Chondrocyte (in vitro differentiated cells): ENCODE measurements at places on chromosomes 2 and 18.

DNA sequence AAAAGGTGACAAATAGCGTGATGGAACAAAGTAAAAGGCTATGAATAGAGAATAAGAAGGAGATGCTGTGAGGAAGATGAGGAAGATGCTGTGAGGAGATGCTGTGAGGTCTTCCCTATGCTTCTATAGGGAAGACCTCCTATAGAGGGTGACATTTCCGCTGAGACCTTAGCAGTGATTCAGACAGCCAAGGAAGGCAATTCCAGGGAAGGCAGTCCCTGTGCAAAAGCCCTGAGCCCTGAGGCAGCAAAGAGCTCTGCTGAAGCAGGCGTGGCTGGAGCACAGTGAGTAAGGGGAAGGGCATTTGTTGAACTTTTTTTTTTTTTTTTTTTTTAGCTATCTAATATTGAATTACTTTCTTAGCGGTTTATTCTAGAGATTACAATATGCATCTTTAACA lies 142.7 kb upstream of the FOSL2 start:
- no peak for DNase-seq
- H3K27me3 ChIP-seq, result no peaks in the 10 kb centered on the region
- H3K4me3 ChIP-seq, result no peak overlapping the region

GRCh38 chr2:68387408-68388350 lies 22.6 kb downstream of the PLEK start:
- DNase-seq, result no peak
- no peak overlapping the region for H3K27ac ChIP-seq
- H3K4me3 ChIP-seq, result no peak overlapping the region
- peaks cover 37% of the 10 kb centered on the region for H3K27me3 ChIP-seq
- H3K4me1 ChIP-seq, result no peaks in the 10 kb centered on the region

DNA sequence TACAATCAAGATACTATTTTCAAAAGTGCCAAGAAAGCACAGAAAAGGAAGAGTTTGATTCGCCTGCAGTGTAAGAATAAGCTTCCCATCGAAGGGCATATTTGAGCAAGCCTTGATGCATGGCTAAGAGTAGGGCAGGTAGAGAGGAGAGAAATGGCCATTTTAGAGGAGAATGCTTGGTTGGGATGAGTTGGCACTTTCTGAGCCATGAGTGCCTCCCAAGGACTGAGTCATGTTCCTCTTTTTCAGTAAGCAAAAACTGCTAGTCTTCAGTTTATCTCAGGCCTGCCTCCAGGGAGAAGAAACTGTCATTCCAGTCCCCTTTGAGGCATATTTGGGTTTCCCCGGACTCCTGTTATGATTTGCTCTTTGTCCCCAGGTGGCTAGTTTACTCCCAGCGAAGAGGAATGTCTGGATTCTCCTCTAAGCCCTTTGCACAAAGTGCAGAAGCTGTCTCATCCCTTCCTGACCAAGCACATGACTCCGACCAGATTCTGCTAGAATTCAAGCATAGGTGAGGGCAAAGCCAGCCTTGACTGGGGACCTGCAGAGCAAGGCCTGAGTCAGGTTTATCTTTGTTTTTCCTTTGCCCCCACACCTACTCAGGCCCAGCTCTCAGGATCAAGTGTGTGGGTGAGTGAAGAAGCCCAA lies 115.2 kb downstream of the TTC32 start:
- peak overlapping the region; percentile 90 for H3K27ac ChIP-seq
- H3K4me3 ChIP-seq, result no peak overlapping the region
- no peaks in the 10 kb centered on the region for H3K27me3 ChIP-seq
- peaks cover 35% of the 10 kb centered on the region for H3K4me1 ChIP-seq
- H3K36me3 ChIP-seq, result no peaks in the 10 kb centered on the region

DNA sequence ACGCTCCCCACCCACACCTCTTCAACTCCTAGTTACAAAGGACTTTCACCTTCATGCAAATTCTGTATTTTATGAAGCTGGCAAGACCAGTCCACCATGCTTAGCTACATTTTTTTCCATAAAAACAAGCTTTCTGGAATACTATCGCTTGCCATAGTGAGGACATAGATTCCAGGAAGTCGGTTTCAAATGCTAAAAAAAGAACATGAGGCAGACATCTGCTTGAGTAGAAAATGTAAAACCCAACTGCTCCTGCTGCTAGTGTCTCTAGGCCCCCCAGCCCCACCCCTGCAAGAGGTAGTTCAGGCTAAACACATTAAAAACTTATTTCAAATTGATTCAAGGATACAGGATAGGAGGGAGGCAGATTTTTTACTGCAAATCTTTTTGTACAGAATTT lies 148.9 kb downstream of the SMAD2 start:
- H3K4me3 ChIP-seq, result no peak overlapping the region
- H3K27me3 ChIP-seq, result peaks cover 7% of the 10 kb centered on the region
- no peak for DNase-seq
- H3K27ac ChIP-seq, result peak overlapping the region; percentile 55

GRCh38 chr2:32863803-32864202 lies 83.0 kb upstream of the LTBP1 start:
- no peak overlapping the region for H3K4me3 ChIP-seq
- H3K4me1 ChIP-seq, result peaks cover 45% of the 10 kb centered on the region
- no peaks in the 10 kb centered on the region for H3K27me3 ChIP-seq
- H3K36me3 ChIP-seq, result no peaks in the 10 kb centered on the region

DNA sequence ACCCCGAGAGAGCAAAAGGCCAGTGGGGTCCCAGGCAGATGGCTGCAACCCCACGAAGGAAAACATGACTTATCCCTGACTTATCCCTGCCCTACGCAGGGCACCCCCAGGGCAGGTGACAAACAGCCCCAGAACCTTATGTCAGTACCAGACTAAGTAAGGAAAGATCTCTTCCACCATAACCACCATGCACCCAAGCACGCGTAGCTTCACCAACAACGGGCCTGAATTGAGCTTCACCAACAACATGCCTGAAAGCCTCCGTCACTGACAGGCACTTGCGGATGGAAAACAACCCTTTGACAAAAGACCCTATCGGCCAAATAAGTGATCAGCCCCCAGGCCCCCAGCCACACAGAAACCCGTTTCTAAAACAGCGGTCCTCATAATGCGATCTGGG lies 34.1 kb downstream of the HDAC4 start:
- H3K27me3 ChIP-seq, result no peaks in the 10 kb centered on the region
- peak; percentile 39 for DNase-seq
- no peaks in the 10 kb centered on the region for H3K36me3 ChIP-seq
- no peaks in the 10 kb centered on the region for H3K4me1 ChIP-seq
- no peak overlapping the region for H3K4me3 ChIP-seq
- H3K27ac ChIP-seq, result no peak overlapping the region

GRCh38 chr2:25270061-25270460 lies 71.7 kb downstream of the DNMT3A start:
- no peak overlapping the region for H3K4me3 ChIP-seq
- H3K27me3 ChIP-seq, result no peaks in the 10 kb centered on the region
- peaks cover 25% of the 10 kb centered on the region for H3K36me3 ChIP-seq
- DNase-seq, result no peak
- no peak overlapping the region for H3K27ac ChIP-seq

DNA sequence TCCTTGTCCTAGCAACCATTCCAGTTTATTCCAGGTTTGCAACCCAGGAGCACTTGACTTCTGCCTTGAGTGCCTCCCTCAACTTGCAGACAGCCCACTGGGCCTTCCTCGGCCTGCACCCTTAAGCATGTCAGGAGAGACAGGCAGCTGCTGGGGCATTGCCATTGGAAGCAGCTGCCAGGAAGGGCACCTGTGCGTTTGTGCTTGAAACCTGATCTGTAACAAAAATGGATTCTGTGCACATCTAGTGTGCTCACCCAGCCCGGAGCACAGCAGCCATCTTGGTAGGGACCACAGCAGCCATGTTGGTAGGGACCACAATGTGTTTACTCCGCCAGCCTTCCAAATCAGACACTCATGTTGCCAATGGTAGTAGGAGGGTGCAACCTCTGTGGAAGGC lies 44.3 kb upstream of the GLI2 start:
- H3K36me3 ChIP-seq, result no peaks in the 10 kb centered on the region
- peaks cover 30% of the 10 kb centered on the region for H3K27me3 ChIP-seq
- H3K4me1 ChIP-seq, result peaks cover 6% of the 10 kb centered on the region
- H3K4me3 ChIP-seq, result no peak overlapping the region

- no peak overlapping the region for H3K27ac ChIP-seq
- peaks cover 11% of the 10 kb centered on the region for H3K4me1 ChIP-seq
- no peaks in the 10 kb centered on the region for H3K36me3 ChIP-seq
- H3K27me3 ChIP-seq, result no peaks in the 10 kb centered on the region
- no peak for DNase-seq
Observed at GRCh38 chr18:28725876-28726275, 548.9 kb upstream of the CDH2 start.

DNA sequence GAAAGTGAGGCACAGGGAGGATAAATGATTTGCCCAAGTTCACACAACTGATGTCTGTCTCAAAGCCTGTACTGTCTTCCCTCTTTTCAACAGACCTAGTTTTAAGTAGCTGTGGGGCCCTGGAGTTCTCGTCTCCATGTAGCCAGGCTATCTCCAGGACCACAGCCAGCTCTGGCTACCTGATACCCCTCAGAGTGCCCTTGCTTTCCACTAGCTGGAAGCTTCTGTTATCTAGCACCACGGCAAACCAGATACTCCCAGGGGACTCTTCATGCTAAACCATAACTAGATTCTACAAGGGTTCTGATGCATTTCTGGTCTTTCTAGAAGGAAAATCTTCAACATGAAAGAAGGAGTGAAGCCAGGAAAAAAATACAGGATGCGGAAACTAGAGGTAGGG lies 137.3 kb downstream of the GALNT14 start:
- no peak overlapping the region for H3K4me3 ChIP-seq
- H3K27me3 ChIP-seq, result peaks cover 21% of the 10 kb centered on the region
- no peaks in the 10 kb centered on the region for H3K4me1 ChIP-seq
- DNase-seq, result no peak
- H3K36me3 ChIP-seq, result no peaks in the 10 kb centered on the region
- no peak overlapping the region for H3K27ac ChIP-seq

GRCh38 chr2:37586663-37587317 lies 84.7 kb downstream of the CDC42EP3 start:
- H3K4me3 ChIP-seq, result no peak overlapping the region
- peaks cover 91% of the 10 kb centered on the region for H3K4me1 ChIP-seq
- no peaks in the 10 kb centered on the region for H3K36me3 ChIP-seq
- no peaks in the 10 kb centered on the region for H3K27me3 ChIP-seq
- H3K27ac ChIP-seq, result peak overlapping the region; percentile 70

DNA sequence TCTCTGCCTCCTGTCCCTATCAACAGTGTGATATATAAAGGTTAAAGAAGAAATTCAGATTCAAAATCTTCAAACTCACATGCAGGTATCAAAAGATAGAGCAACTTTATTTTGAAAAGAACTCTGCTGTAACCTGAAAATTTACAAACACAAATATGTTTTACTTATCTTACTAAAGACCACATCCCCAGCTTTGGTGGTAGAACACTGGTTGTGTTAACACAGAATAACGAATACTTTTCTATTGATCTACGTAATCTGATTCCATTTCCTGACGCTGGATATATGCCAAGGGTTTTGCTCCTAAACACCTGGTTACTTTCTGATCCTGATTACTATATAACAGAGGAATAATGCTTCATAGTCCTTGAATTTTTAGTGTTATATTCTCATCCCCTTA lies 23.1 kb upstream of the SLC39A10 start:
- no peak overlapping the region for H3K4me3 ChIP-seq
- DNase-seq, result no peak
- no peaks in the 10 kb centered on the region for H3K36me3 ChIP-seq
- H3K27ac ChIP-seq, result no peak overlapping the region

DNA sequence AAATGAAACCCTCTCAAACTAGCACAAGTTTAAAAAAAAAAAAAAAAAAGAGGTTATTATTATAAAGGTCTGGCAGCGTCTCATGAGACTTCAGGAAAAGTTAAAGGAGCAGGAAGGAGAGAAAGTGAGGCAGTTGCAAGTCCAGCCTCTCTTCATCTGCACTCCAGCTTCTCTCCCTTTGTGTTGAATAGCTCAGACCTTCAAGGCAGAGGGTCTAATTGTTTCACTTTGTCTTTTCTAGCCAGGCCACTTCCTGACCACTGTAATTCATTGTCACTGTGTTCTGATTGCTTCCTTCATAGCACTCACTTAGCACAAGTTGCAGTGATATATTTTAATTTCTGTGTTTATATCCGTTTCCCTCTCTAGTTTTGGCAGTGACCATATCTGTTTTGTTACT lies 99.9 kb downstream of the SPATS2L start:
- peak overlapping the region; percentile 1 for H3K4me3 ChIP-seq
- H3K27me3 ChIP-seq, result no peaks in the 10 kb centered on the region
- DNase-seq, result no peak
- H3K36me3 ChIP-seq, result peaks cover 18% of the 10 kb centered on the region

- H3K36me3 ChIP-seq, result peaks cover 2% of the 10 kb centered on the region
- H3K27me3 ChIP-seq, result no peaks in the 10 kb centered on the region
- DNase-seq, result no peak
- peaks cover 27% of the 10 kb centered on the region for H3K4me1 ChIP-seq
Observed at GRCh38 chr2:38690499-38691420, 24.8 kb downstream of the GALM start.

- H3K36me3 ChIP-seq, result no peaks in the 10 kb centered on the region
- no peak for DNase-seq
- H3K4me1 ChIP-seq, result peaks cover 22% of the 10 kb centered on the region
- no peak overlapping the region for H3K27ac ChIP-seq
- no peak overlapping the region for H3K4me3 ChIP-seq
Observed at GRCh38 chr2:181394741-181395437, 62.3 kb upstream of the ITGA4 start.

DNA sequence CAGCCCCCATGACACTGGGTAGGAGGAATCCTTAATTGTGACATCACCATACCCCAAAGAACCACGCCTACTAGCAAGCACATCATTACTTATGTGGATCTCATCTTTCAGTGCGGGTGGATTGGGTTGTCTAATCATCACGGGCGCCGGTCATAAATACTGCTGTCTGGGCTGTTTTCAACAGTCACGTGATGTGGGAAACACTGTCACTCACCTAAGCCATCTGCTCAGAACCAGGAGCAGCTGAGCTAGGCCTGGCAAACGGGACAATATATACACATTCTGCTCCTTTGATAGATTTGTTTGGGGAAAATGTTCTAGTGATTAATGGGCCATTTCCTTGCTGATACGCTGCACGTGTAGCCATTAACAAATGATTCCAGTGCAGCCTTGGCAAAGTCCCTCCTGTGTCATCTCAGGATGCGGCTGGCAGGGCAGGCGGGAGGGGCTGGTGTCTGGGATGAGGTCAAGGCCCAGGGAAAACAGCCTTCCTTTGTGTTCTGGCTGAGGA lies 145.9 kb upstream of the COPS8 start:
- no peaks in the 10 kb centered on the region for H3K4me1 ChIP-seq
- H3K27ac ChIP-seq, result no peak overlapping the region
- H3K27me3 ChIP-seq, result peaks cover 10% of the 10 kb centered on the region
- no peak for DNase-seq
- no peak overlapping the region for H3K4me3 ChIP-seq

DNA sequence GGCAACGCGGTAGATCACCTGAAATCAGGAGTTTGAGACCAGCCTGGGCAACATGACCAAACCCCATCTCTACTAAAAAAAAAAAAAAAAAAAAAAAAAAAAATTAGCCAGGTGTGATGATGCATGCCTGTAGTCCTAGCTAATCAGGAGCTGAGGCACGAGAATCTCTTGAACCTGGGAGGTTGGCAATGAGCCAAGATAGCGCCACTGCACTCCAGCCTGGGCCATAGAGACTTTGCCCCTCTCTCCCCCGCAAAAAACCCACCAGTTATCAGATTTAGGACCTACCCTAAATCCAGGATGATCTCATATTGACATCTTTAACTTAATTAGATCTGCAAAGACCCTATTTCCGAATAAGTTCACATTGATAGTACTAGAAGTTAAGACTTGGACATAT lies 29.2 kb upstream of the LDAH start:
- no peak overlapping the region for H3K27ac ChIP-seq
- no peaks in the 10 kb centered on the region for H3K36me3 ChIP-seq
- no peaks in the 10 kb centered on the region for H3K4me1 ChIP-seq
- peaks cover 28% of the 10 kb centered on the region for H3K27me3 ChIP-seq
- no peak for DNase-seq
